ENCODE measurements at places on chromosomes 11 and 22.

DNA sequence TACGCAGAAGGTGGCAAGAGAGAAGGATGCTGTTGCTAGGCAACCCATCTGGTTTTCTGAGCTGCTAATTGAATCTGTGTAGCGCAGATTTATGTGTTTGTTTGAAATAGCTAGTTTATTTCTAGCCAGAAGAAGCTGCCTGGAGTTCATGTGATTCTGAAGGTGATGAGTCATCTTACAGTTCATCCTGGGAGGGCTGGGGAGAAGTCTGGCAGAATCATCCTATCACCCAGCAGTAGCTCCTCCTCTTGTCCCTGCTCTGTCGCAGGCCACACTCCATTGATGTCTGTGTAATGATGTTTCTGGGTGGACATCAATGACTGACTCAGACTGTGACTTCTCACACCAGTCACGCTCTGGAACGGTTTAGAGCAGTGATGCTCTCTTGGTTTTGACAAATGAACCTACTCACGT lies 4.8 kb upstream of the FBXO7 start:
- DNase-seq, result peak; percentile 89

GRCh38 chr11:133934599-133935550 lies 21.9 kb downstream of the IGSF9B start:
- DNase-seq, result no peak

DNA sequence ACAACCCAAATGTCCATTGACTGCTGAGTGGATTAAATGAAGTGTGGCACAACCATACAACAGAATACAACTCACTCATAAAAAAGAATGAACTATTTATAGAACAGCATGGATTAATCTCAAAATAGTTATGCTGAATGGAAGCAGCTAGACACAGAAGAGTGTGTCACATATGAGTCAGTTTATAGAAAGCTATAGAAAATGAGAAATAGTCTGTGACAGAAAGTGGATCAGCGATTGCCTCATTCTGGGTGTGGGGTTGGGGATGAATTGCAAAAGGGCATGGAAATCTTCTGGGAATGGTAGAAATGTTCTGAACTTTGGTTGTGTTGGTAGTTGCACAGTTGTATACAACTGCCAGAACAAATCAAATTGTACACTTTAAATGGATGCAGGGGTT lies 37.4 kb downstream of the PRR5L start:
- DNase-seq, result no peak

DNA sequence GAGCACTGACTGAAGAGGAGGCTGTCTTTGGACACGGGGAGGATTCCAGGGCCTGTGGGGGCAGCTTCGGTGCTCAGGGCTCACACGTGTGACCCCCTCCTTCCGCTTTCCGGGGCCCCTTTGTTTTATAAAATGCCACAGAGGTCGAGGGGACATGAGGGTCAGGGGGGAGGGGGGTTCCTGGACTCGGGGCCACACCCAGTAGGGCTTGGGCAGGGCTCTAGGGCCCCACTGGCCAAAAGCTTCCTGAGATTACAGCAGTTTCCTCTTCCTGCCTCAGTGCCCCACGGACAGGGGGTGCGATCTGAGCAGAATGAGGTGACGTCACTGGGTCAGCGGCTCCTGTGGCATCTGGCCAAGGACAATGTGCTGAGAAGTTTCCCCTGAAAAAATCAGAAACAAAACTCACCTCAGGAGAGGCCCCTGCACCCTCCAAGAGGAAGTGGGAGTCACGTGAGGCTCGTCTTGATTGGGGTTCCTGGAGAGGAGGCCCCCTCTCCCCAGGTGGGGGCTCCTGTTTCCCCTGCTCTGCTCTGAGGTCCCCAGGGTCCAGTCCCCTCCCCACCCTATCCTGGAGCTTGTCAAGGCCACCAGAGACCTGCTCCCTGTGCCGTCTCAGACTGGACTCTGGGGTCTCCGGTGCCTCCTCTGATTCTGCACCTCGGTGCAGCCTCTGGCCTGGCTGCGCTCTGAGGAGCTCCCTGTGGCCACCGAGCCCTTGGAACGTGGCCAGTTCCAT lies 6.4 kb upstream of the IFITM3 start:
- no peak for DNase-seq

DNA sequence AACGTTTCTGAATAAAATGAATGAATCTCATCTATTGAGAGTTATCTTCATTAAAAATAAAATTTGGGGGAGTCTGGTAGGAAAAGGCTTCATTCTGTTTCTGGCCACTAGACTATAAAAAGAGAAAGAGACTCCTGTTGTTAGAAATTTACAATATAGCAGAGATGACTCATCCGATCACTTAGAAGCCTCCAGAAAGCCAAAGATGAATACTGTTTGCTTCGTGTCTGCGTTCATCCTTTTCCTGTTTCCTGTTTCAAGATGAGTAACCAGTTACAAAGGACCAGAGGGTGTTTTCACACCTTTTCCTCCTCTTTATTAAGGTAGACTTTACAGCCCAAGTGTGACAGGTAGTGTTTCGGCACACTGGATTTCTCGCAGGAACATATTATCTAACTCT lies 1120.7 kb downstream of the LRRC4C start:
- DNase-seq, result no peak

- no peak for DNase-seq
Observed at GRCh38 chr22:33380789-33381530, 322.8 kb upstream of the SYN3 start.

GRCh38 chr11:10655227-10655626 lies 38.3 kb downstream of the IRAG1 start:
- DNase-seq, result no peak

All from NCI-H1694 (cell line).